A172 (cell line): ENCODE measurements at places on chromosomes 13 and 19.

- DNase-seq: no peak
Observed at GRCh38 chr13:76745261-76746200, 140.7 kb downstream of the KCTD12 start.

DNA sequence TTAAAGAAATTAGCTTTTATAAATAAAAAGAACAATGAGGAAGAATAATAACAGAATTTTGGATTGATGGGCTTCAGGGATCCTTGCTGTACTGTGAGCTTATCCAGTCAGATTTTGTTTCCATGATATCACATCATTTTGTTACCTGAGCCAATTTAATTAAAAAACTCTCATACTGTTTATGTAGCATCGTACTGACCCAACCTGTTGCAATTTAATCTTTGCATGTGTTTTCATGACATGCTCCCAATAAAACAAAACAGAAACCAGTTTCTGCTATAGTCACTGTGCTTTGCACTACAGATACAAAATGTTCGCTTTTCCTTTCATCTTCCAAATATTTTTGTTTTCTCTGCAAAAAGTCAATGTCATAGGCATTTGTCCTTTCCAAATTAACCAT lies 109.7 kb upstream of the RNF113B start:
- DNase-seq: no peak

- peak; percentile 29 for DNase-seq
Observed at GRCh38 chr13:100490692-100491091, 97.9 kb downstream of the GGACT start.

DNA sequence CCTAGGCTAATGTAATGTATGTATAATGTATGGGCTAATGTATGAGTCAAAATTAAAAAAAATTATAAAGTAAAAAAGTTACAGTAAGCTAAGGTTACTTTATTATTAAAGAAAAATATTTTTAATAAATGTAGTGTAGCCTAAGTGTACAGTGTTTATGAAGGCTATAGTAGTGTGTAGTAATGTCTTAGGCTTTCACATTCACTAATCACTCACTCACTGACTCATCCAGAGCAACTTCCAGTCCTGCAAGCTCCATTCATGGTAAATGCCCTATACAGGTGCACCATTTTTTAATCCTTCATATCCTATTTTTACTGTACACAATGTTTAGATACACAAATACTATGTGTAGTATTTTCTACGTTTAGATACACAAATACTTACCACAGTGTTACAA lies 1.8 kb upstream of the TMEM272 start:
- no peak for DNase-seq

GRCh38 chr13:91144486-91144885 lies 203.0 kb upstream of the MIR17HG start:
- no peak for DNase-seq

DNA sequence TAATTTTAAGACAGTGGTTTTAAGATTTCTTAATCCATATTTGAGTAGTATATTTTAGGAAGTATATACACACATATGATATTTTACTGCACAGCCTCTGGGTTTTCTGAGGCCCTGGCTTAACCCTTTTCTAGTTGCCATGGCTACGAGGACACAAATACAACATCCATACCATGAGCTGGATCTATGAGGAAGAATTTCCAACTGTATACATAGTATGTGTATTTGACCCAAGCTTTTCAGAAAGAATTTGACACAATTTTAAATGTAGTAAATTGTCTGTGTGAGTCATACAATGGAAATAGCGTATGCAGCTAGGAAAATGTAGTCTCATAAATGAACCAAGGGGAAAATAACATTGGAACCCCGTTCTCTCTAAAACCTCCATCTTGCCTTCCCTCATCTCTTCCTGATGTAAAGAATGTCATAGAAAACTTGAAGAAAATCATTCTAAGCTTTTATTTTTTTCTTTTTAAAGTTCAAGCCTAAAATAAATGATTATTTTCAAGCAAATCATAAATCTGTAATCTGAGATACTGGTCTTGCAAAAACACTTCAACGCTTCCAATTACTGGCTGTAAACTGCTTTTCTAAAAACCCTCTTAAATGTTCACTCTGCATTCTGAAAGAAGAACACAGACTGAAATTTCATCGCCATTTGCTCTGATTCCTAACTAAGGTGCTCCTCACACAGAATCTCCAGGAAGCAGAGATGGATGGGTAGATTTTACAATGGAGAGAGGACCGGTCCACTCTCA lies 172.4 kb downstream of the LACC1 start:
- DNase-seq: no peak

DNA sequence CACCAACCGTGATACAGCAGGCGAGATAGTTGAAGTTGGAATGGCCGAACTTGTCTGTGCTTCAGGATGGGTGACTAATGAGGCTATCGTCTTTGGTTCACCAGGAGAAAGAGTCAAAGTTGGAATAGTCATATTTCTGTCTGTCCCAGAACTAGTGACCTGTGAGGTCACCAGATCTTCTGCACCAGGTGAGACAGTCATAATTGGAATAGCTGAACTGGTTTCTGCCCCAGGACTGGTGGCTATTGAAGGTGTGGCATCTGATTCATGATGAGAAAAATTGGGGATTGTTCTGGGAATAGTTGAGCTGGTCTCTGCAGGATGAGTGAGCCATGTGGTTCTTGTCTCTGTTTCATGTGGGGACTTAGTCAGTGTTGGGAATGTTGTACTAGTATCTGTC lies 71.6 kb downstream of the MUC16 start:
- DNase-seq: no peak

DNA sequence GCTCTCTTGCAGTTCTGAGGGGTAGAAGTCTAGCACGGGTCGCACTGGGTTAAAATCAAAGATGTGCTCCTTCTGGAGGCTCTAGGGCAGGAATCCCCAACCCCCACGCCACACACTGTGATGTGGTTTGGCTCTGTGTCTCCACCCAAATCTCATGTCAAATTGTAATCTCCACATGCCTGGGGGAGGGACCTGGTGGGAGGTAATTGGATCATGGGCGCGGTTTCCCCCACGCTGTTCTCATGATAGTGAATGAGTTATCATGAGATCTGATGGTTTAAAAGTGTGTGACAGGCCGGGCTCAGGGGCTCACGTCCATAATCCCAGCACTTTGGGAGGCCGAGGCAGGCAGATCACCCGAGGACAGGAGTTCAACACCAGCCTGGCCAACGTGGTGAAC lies 26.6 kb upstream of the CALM3 start:
- DNase-seq: no peak

DNA sequence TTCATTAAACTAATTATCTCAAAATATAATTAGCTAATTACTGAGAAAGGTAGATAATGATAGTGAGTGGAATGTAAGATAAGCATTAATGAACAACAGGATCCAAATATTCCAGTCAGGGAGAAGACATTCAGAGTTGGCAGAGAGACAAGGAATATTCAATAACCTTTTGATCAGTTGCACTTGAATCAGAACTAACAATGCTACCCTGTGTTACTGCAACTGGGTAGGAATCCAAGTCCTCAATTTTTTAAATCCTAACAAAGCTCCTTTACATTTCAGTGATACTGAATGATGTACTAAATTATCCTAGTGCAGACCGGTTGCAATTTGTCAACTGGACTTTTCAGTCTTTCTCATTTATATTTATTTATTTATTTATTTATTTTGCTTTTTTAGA lies 107.1 kb upstream of the MIR17HG start:
- no peak for DNase-seq

DNA sequence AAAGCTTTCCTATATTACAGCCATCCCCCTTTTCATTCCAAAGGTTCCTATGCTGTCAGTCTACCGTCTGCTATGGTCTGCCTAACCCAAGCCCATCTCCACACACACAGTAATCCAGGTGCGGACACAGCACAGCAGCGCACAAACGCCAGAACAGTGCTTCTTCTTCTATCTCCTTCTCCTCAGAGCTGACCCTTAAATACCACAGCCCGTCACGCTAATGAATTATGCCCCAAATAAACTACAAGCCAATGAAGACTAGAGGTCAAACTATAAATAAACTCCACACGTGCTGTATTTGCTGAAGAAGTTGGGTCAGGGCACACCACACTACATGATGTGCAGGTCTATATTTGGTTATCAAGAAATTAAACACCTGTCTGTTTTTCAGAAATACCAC lies 71.8 kb downstream of the TBC1D4 start:
- no peak for DNase-seq

DNA sequence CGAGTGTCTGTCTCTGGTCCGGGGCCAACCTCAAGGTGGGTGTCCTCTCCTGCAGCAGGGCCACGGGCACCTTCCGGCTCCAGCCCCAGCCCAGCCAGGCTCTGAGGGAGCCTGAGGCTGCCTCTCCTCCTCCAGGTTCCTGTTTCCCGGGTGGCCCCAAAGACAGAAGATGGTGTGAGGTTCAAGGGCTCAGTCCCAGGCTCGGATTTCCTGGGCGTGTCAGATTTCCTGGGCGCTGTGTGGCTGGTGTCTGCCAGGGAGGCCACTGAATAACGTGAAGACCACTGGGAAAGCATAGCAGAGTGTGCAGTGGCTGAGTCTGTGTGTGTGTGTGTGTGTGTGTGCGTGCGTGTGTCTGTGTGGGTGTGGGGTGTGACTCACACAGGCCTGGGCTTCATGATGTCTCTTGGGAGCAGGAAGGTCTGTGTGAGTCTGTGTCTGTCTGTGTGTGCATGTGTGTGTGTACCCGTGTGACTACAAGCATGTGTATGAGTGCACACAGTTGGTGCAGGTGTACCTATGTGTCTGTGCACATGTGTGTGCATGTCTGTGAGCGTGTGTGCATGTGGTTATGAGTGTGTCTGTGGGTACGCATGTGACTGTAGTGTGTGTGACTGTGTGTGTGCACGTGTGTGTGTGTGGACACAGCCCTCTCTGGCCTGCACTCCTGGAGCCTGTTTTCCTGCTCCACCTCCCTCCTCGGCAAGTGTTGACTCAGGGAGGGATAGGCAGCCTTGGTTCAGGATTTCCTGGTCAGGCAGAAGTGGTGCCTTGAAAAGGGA lies 28.3 kb downstream of the CEBPA start:
- peak; percentile 48 for DNase-seq
